GM03348 (cell line): ENCODE measurements at places on chromosomes 4 and X.

DNA sequence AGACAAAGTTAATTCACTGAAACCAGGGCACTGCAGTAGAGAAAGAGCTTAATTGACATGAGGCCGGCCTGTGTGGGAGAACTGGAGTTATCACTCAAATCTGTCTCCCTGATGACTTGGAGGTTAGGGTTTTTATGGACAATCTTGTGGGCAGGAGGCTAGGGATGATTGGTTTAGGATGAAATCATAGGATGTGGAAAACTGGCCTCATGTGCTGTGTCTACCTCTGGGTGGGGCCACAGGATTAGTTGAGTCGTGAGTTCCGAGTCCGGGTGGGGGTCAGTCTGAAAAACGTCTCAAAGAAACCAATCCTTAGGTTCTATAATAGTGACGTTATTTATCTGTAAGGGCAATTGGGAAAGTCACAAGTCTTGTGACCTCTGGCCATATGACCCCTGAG, 68.1 kb downstream of the UCHL1 start:
- DNase-seq: no peak

GRCh38 chr4:67883458-67883857, 344 bp downstream of the TMPRSS11D start:
- DNase-seq: no peak

DNA sequence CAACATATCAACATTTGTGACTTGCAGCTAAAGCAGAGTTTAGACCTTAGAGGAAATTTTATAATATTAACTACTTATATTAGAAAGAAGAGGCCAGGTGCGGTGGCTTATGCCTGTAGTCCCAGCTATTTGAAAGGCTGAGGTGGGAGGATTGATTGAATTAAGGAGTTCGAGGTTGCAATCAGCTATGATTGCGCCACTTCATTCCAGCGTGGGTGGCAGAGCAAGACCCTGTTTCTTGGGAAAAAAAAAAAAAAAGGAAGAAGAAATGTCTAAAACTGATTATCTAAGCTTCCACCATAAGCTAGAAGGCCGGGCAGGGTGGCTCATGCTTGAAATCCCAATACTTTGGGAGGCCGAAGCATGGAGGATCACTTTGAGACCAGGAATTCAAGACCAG, 42.0 kb upstream of the USP9X start:
- no peak for DNase-seq

GRCh38 chr4:35757836-35758235, 486.5 kb downstream of the ARAP2 start:
- no peak for DNase-seq

GRCh38 chr4:185683222-185683621, 128.8 kb downstream of the SORBS2 start:
- no peak for DNase-seq

DNA sequence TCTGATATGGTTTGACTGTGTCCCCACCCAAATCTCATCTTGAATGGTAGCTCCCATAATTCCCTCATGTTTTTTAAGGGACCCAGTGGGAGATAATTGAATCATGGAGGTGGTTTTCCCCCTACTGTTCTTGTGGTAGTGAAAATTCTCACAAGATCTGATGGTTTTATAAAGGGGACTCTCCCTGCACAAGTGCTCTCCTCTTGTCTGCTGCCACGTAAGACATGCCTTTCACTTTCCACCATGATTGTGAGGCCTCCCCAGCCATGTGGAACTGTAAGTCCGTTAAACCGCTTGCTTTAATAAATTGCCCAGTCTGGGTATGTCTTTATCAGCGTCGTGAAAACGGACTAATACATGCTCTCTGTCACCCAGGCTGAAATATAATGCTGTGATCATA, 200.9 kb upstream of the SLIT2 start:
- DNase-seq: no peak

DNA sequence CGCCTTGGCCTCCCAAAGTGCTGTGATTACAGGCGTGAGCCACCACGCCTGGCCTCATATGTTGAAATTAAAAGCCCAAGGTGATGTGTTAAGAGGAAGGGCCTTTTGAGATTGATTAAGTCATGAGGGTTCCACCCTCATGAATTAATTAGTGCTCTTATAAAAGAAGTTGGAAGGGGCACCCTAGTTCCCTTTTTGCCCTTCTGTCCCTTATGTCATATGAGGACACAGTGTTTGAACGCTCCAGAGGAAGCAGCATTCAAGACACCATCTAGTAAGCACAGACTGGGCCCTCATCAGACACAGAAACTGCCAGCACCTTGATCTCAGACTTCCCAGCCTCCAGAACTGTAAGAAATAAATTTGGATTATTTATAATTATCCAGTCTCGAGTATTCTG, 5.1 kb upstream of the APLN start:
- DNase-seq: no peak
